ENCODE measurements at places on chromosomes 12 and 14.
A peak's percentile ranks its signal among the peaks of the same experiment; 100 is the strongest.

DNA sequence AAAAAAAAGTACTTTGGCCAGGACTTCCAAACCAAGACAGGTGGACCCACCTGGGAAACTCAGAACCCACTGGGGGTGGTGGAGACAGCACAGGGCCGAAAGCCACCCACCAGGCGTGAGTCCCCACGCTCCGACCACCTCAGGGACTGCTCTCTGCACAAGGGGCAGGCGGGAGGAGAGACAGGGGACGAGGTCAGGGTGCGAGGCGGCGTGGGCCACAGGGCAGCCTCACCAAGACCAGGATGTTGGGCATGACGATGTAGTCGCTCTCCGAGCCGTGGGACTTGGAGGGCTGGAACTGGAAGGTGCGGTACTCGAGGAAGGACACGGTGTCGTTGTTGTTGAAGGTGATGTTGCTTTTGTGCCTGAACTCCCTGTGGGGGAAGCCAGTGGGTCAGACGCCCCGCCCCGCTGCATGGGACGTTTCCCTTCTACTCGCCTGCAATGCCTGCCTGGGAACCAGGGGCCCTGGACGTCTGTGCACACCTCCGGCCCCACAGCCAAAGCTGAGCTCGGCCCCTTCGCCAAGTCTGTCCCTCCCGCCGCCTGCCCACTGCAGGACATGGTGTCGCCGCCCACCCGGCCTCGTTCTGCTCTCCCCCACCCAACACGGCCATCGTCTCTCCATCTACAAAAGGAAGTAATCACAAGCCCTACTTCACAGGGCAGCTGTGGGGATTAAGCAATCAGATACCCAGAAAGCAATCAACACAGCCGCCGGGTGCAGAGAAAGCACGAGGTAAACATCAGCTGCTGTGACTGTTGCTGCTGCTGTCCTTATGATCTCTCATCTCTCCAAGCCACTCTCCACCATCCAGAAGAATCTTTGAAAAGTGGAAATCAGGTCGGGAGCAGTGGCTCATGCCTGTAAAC is 48.7 kb downstream of the SCARB1 start:
- no peak for DNase-seq

DNA sequence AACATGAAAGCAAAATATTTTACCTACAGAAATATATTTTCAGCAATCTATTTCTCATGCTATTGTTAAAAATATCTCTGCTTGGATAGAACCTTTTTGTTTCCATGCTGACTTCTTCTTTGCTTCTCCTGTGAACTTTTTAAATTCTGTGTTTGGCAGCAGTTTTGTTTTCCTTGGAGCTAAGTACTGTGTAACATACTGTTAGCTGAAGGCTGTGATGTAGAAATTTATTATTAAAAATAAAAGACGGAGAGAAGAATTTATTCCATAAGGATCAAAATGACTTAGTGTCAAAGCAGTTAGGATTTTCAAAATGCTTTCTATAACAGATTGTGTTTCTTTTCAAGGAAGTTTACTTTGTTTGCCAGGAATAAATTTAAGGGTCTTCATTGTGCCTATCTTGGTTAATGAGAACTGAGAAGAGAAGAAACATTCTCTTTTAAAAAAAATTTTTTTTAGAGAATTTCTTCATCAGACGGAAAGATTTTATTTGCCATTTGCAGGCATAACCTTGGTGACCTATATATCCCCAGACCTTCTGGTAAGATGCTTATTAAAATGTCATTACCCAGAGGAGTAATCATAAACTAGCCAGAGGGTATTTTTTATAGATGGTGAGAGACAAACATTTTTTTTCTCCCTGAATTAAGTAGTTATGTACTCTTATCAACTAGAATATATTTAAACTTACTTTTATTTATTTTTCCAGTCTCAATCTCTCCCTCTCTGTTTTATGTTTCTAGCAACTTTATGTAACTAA is 147.1 kb upstream of the SLCO1C1 start:
- DNase-seq = no peak

DNA sequence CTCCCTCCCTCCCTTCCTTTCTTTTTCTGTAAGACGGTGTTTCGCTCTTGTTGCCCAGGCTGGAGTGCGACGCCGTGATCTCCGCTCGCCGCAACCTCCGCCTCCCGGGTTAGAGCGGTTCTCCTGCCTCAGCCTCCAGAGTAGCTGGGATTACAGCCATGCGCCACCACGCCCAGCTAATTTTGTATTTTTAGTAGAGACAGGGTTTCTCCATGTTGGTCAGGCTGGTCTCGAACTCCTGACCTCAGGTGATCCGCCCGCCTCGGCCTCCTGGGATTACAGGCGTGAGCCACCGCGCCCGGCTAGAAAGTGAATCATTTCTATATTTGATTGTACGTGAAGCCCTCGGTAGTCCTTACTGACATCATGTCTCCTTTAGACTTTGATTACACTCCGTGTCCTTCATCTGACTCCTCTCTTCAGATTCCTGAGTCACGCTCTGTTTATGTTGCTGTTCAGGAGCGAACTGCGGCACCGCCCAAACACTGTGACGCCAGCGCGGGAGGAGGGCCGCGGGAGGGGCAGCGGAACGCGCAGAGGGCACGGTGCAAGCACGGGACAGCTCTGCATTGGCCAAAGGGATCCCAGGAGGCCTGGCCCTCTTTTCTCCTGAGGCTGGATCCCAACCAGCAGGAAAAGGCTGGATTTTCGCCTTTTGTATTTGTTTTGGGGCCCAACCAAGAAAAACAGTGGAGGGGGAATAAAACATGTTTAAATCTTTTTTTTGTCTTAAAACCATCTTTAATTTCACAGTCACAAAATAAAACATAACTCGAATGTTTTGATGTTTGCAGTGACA is 538 bp upstream of the GABARAPL1 start:
- peak; percentile 52 for DNase-seq

DNA sequence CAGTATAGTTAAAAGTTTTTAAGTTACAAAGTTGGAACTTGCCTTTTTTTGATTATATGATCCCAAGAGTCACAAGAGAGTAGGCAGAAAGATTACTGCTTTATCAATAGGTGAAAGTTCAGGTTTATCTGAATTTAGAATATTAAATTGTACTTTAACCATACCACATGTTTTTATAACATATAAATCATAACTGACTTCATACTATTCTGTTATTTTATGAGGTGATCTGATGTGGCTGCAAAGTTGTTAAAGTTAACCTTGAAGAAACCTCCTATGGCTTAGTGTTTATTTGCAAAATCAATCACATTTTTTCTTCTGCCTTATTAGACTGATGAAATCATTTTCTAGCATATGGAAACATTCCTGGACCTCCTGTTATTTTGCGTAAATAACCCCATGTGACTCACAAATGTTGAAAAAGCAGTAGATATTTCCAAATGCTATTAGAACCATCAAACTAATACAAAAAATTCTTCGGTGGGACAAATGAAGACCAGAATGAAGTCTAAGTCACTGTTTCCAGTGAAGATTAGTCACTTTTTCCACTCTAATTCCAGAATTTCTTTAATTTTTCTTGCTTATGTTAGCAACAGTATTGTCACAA is 132.1 kb downstream of the RAD51B start:
- DNase-seq = no peak

DNA sequence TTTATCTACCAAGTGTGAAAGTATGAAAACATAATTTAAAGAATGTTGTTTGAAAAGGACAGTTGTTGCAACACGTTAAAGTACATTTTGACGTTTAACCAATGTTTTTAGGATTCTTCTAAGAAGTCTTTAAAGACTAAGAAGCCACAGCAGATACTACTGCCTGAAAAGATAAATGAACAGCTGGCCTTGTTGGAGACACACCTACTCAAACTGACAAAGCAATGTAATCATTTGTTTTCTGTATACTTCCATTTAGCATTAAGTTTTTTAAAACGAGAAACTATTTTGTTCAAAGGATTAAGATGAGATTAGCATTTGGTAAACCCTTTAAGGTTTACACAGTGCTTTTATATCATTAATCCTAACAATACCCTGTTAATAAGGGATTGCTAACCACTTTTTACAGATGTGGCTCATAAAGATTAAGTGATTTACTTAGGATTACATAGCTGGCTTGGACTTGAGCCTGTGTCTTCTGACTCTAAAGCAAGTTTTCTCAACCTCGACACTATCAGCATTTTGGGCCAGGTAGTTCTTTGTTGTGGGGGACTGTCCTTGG is 134.4 kb downstream of the CFAP54 start:
- DNase-seq = no peak

GRCh38 chr12:20028033-20028432 is 340.3 kb upstream of the PDE3A start:
- DNase-seq = no peak

DNA sequence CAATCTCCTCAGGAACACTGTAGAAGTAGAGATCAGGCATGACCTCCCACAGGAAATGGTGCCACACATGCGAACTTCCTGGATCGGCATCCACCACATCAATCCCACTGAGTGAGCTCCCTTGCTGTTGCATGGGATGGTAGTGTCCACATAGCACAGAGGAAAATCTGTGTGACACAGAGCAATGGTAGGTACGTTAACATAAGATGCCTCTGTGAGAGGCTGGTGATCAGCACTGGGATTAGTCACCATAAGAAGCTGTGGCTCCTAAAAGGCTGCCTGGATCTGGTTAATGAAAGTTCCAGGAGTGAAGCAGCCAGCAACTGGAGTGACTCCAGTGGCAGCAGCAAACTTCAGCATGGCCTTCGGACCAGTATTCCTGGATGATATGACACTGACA is 21.8 kb downstream of the WDHD1 start:
- DNase-seq = no peak

- no peak for DNase-seq
Measured at GRCh38 chr12:9079883-9080675, 35.6 kb downstream of the A2M start.

GRCh38 chr14:66056926-66057552 is 429.1 kb upstream of the CCDC196 start:
- no peak for DNase-seq

DNA sequence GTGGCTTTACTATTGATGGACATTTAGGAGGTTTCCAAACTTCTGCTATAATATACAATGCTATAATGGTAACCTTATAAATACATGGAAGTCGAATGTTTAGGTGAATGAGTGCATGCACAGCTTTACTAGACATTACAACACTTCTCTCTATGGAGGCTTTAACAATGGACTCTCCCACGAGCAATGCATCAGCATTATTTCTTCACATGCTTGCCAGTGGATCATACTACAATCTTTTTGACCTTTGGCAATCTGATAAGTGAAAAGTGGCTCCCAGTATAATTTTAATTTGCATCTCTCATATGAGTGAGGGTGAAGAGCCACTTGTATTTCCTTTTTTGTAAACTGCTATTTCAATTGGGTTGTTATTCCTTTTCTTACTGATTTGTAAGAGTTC is 18.2 kb downstream of the RDH12 start:
- no peak for DNase-seq

GRCh38 chr14:99946652-99947489 is 118.4 kb upstream of the EVL start:
- peak; percentile 75 for DNase-seq

DNA sequence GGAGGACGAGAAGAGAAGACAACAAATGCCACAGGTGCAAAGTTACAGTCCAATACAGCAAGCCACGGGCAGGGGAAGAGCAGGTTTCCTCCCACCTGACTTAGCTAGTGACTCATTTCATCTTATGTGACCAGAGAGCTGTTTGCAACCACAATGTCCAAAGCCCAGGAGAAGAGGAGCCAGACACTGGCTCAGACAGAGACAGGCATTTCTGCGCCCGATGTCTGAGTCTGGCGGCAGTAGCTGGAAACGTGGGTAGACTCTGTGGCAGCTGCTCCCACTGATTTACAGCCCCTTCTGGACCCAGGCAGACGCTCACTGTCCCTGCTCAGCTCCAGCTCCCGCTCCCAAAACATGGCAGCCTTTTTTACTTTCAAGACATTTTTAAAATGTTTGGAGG is 60.0 kb downstream of the CHGA start:
- DNase-seq = no peak

DNA sequence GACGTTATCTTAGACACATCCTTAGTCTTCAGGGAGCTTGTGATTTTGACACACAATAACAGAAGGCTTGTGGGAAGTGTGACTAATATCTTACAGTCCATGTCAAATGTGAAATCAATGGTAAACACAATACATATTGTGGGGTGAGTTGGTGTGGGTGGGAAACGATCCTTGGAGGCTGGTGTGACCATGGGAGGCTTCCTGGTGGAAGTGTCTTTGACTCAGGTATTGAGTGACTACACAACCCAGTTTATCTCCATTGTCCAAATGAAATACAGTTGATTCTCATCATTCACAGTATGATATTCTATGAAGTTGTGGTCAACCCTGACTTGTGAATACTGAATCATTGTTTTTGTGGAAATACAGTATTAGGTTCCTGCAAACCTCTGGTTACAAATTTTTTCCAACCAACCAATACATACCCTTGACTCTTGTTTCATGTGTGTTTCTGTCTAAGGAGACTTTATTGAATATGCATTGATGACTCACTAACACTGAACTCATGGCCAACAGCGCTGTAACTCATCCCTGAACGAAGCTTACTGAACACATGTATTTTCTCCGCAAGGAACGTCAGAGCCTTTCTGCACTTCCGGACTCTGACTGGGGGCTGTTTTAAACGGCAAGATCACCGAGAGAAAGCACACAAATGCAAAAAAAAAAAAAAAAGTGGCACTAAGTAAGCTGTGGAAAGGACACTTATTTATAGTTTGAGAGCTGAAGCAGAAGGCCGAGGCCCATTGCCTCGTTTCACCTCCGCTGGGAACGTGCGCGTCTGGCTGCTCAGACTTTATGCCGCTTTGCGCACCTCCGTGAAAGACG is 59.0 kb downstream of the CLMN start:
- DNase-seq = no peak

DNA sequence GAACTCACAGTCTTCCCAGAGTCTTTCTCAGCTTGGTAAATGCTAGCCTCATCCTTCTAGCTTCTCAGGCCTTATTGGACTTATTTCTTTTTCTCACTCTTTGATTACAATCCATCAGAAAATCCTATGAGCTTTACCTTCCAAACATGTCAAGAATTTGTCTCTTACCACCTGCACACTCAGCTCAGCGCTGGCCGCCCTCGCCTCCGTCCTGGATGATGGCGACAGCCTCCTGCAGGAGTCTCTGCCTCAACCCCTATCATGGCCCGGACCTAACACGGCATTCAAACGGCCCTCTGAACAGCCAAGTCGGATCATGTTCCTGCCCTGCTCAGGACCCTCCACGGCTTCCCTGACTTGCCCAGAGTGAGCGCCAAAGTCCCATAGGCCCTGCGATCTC is 333.1 kb upstream of the FKBP4 start:
- no peak for DNase-seq
